ENCODE measurements at places on chromosomes 3 and 15. TPM values are rescaled to one million over a fixed set of nuclear protein-coding genes. Genes with fewer than 3 reads are reported as not detected.

DNA sequence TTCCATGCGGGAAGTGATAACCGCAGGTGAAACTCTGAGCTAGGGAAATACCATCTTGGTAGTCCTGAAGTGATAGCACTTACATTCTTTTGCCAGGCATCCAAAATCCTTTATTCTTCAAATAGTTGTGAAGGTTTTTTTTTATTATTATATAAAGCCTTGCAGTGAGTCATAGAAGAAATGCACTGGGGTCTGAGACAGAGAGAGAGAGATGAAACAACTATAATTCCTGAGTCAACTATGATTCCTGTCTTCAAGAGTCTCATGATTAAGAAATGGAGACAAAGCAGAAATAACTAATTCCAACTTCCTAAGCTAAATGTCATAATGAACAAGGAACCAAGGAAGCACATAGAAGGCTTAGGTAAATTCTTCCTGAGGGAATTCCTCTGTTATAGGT lies 495.6 kb downstream of the LPP start:
- H3K36me3 ChIP-seq, result peaks cover 10% of the 10 kb centered on the region
- DNase-seq, result no peak
- no peak overlapping the region for H3K4me3 ChIP-seq
- H3K27me3 ChIP-seq, result no peaks in the 10 kb centered on the region

- H3K4me1 ChIP-seq, result peaks cover 86% of the 10 kb centered on the region
- no peak for DNase-seq
- H3K4me3 ChIP-seq, result no peak overlapping the region
- H3K27me3 ChIP-seq, result no peaks in the 10 kb centered on the region
- peaks cover 36% of the 10 kb centered on the region for H3K36me3 ChIP-seq
Observed at GRCh38 chr15:94282269-94283250, 51.2 kb downstream of the MCTP2 start.

DNA sequence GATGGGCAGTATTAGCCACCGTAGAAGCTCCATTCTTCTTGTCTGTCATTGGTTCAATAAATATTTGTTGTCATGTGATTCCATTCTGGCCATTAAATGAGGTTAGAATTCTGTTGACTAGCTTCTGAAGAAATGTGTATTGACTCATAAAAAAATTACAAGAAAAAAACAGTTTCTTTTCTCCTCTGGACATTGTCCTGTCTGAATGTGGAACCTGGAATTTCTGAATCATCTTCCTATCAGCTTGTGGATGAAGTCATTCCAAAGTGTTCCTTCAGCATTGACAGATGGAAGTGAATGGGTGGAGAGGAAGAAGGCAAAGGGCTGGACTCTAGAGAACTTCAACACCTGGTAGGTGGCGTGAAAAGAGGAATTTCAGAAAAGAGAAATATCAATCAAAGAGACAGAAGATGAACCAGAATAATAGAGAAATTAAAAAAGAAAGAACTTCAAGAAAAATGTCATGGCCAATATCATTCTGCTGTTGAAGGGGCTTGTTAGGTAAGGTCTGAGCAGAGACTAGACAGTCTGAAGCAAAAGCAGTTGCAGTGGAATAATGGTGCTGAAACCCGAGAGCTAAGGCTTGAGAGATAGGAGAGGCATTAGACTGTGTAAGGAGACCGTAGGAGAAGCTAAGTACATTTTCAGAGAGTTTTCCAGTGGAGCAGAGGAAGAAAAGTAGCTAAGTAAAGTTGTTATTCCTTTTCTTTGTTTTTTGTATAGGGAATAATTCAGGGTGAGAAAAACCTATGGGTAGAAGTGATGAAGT lies 806.6 kb downstream of the SQOR start:
- H3K27me3 ChIP-seq, result no peaks in the 10 kb centered on the region
- H3K4me3 ChIP-seq, result no peak overlapping the region
- no peak for DNase-seq
- no peaks in the 10 kb centered on the region for H3K36me3 ChIP-seq
- H3K4me1 ChIP-seq, result no peaks in the 10 kb centered on the region
- H3K27ac ChIP-seq, result no peak overlapping the region

GRCh38 chr3:87311309-87311708 lies 34.9 kb upstream of the POU1F1 start:
- H3K4me3 ChIP-seq, result no peak overlapping the region
- no peaks in the 10 kb centered on the region for H3K4me1 ChIP-seq
- DNase-seq, result no peak
- no peaks in the 10 kb centered on the region for H3K36me3 ChIP-seq
- no peak overlapping the region for H3K27ac ChIP-seq
- H3K27me3 ChIP-seq, result peaks cover 5% of the 10 kb centered on the region

SPTSSB gene
- total RNA-seq, result not detected

RETNLB gene
- total RNA-seq, result not detected

WNT5A gene
- total RNA-seq, result not detected

RAB6B gene
- total RNA-seq, result not detected

Data from activated B cell treated with CpG ODN at 0.5 μM for 24 hours (primary cell).